ENCODE measurements at places on chromosomes 5 and 9.

- peak; percentile 93 for DNase-seq
Measured at GRCh38 chr5:34598177-34598794, 57.8 kb upstream of the RAI14 start.

- DNase-seq: peak; percentile 59
Measured at GRCh38 chr5:157761690-157762621, 18.4 kb downstream of the LSM11 start.

DNA sequence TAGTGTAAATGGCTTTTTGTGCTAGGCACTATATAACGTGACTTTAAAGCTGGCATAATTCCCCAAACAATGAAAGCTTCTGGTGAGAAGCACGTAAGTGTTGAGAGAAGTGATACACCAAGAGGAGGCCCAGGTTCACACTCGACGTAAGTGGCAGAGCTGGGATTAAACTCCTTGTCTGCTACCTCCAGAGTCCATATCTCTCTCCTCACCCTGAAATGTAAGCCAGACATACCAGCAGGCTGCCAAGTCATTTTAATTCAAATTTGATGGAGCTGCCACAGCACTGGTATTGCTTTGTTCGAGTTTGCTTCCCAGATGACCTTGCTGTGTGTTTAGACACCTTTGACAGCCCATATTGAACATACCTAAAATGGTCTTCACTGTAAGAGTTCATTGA, 319.7 kb downstream of the GLIS3 start:
- no peak for DNase-seq

DNA sequence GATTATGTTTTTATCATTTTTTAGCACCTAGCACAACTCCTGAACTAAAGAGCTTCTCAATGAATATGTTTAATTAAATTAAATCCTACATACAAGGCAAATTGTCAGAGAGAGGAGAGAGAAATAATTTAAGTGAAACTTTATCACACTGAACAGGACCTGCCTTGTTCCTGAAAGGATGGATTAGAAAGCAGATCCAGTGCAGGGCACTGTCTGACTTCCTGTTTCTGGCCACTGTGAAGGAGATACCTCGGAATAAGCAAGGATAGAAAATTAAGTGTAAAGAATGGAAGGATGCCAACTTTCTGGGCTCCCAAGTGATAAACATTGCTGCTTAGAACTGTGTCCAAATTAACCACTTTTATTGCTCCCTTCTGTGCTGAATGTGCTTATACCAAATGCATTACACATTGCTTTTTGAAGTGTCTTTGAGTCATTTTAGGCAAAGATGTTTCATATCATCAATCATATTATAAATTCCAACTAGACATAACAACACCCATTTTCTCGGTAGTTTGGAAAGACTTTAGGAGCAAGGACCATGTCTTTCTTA, 89.1 kb upstream of the SPDL1 start:
- no peak for DNase-seq

Data from mammary epithelial cell (primary cell).